ENCODE measurements at places on chromosomes 1 and 21.

DNA sequence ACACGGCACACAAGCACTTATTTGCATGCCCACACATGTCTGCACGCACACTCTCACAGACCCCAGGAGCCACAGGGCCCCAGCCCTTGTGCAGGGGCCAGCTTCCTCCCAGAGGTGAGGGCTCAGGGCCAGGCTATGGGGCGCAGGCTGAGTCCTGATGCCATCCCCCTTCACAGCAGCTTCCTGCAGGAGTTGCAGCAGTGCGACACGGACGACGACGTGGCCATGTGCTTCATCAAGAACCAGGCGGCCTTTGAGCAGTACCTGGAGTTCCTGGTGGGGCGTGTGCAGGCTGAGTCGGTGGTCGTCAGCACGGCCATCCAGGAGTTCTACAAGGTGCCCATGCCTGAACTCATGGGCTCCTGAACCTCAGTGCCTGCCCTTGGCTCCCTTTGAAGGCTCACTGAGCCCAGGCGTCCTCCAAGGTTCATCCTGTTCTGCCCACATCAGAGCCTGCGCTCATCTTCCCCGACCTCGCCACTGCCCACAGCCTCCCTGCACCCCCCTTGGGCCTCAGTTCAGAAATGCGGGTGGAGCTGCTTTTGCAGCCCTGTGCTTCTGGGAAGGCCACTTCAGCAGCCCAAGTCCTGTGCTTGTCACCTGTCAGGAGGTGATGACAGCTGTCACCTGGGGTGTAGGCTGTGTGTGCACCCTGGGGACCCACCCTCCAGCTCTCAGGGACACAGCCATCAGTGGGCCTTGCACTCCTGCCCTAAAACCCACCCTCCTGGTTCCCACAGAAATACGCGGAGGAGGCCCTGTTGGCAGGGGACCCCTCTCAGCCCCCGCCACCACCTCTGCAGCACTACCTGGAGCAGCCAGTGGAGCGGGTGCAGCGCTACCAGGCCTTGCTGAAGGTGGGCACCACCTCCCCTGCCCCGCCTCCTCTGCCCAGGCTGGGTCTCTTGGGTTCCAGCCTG, 66.6 kb downstream of the TRIM11 start:
- no peak for DNase-seq

GRCh38 chr1:150268705-150269403, at the start of gene APH1A:
Gene APH1A (minus strand): TSS chr1:150269016. CDS start chr1:150268810, 206 bp downstream.
- peak; percentile 99 for DNase-seq

DNA sequence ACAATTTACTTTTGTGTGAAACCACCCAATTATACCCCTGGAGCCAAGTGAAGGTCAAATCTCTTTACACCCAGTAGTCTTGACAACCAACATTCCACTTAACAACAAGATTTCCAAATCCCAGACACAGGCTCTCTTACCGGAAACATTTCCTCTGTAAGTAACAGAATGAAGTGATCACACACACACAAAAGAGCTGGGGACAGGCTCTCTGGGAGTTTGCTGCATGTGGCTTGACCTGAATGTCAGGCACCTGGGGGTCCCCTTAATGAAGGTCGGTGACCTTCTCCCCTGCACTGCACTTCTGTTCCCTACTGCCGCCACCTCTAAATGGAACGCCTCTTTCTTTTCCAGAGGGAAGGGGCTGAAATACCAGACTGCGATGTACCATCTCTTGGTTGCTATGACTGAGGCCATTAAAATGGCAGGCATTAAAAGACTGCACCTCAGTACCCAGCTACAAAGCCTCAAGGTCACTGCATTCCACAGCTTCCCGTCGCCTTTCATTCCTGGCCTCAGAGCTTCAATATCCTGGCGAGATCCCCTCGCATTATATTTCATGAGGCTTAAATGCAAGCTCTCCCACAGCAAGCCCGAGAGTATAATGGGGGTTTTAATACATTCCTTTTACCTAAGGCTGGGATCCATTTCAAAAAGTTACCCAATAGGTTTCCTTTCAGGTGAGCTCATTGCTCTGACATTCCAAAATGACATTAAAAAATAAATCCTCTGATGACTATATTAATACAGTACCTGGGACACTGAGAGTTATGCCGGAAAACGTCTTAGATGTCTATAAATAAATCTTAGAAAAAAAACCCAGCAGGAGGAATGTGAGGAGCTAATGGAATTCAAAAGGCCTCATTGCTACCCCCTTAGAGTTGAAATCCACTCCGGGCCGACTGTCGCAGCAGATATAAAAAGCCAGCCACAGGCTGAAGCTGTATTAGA, 90.9 kb upstream of the DIRAS3 start:
- no peak for DNase-seq

DNA sequence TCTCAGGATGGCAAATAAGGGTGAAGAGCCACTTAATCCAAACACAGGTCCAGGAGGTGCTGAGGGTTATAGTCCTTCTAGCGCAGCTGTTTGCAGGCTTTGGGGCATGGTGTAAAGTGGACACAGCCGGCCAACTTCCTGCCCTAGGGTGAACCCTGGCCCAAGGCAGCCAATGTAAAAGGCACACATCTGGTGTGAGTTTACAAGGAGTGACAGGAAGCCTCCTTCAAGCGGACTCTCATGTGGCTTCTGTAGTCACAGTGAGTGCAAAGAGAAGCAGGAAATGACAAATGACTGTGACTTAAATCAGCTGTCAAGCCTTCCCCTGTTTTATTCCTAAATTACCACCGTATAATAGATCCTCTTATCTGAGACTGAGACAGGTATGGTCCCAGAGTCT, 213.0 kb downstream of the CRB1 start:
- no peak for DNase-seq

GRCh38 chr1:167964646-167965045, 27.8 kb upstream of the MPC2 start:
- DNase-seq, result no peak

DNA sequence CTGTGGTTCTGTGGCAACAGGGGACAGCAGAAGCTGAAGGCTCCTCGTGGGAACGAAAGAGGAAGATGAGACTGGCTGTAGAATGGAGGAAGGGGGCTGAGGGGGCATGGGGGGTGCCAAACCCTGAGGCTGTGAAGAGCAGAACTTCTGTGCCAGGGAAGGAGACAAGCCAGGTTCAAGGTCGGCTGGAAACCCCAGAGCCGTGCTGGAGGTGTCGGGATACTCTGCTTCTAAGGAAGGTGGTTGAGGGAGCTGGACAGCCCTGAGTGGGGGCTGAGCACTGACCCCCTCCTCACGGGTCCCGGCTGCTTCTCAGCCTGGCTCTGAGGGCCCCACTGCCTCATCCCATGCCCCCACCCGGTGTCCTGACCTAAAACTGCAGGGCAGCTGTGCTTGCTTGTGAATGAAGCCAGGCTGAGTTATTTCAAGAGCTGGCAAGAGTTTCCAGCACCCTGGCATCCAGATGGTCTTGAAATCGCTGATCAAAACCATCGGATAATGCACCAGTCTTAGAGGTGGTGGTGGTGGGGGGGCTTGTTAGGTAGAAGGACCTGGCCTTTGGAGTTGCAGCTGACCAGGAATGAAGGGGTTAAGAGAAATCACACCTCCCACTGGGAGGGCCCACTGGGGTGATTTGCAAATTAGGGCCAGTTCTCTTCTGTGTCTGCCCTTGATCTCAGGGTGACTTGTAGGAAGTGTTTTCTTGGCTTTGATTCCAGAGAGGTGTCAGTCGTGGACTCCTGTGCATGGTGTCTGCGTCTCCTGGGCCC, 218.9 kb upstream of the C1orf174 start:
- no peak for DNase-seq

- peak; percentile 63 for DNase-seq
Observed at GRCh38 chr1:108692724-108693655, 880 bp downstream of the PRPF38B start.

GRCh38 chr1:153649863-153650235, 8.7 kb upstream of the SNAPIN start:
- DNase-seq, result no peak

DNA sequence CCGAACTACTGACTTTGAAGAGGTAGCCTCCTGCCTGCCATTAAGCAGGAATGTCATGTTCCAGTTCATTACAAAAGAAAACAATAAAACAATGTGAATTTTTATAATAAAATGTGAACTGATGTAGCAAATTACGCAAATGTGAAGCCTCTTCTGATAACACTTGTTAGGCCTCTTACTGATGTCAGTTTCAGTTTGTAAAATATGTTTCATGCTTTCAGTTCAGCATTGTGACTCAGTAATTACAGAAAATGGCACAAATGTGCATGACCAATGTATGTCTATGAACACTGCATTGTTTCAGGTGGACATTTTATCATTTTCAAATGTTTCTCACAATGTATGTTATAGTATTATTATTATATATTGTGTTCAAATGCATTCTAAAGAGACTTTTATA, 159.8 kb upstream of the SGIP1 start:
- peak; percentile 78 for DNase-seq

- DNase-seq, result no peak
Observed at GRCh38 chr1:197103300-197103699, 36.2 kb upstream of the F13B start.

DNA sequence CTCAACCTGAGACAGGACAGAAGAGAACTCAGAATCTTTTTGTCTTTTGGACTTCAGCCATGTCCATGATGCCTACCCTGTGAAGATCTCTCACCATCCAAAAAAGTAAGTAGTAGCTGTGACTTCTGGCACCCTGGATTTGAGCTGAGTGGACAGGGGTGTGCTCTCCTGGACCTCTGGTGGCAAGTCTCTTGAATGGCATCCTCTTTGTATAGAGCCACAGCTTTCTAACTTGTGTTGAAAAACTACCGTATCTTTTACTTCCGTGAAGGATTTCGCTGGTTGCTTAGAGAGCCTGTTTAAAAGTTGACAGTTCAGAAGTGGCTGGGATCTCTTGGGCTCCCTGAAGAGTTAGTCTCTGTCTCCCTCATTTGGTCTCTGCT, 1.8 kb downstream of the MFN2 start:
- DNase-seq, result no peak

- no peak for DNase-seq
Observed at GRCh38 chr1:37294529-37294928, 179.9 kb upstream of the ZC3H12A start.

DNA sequence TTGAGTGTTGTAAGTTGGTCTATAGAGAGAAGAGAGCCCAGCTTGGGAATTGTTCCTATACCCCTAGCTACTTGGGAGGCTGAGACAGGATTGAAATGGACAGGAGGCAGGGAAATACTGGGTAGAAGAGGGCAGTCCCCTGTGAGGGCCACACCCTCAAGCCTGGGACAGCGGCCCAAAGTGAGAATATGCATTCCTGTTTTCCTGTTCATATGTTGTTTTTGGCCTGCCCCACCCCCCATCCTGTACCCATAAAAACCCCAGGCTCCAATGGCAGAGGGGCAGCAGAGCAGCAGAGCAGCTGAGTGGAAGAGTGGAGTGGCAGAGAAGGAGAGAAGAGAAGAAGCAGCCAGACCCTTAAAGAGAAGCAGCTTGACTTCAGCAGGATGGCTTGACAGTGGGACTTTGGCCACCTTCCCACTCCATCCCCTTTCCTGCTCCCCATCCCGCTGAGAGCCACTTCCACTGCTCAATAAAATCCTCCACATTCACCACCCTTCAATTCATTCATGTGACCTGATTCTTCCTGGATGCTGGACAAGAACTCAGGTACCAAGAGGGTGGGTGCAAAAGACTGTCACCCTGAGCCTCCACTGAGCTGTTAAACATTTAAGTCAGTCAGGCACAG, 70.6 kb upstream of the PUM1 start:
- no peak for DNase-seq

All from suppressor macrophage treated with lipopolysaccharide for 1 hour (primary cell).